ENCODE measurements at places on chromosomes 5 and 9.

- DNase-seq = no peak
Observed at GRCh38 chr9:108668191-108668937, 187.4 kb downstream of the ACTL7B start.

DNA sequence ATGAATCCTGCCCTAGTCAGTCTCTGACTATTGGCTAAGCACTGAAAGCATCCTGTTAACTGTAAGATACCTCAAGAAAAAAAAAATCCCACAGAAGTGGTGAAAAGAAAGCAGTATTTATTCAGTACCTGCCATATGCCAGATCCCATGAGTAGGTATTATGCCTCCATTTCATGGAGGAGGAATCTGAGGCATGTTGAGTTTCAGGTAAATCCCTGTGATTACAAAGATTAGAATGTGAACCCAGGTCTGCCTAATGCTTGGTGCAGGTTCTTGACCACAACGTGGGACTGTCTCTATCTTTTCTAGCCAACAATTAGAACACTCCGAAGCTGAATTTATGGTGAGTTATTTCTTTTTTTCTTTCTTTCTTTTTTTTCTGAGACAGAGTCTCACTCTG is 30.9 kb downstream of the SH3RF2 start:
- DNase-seq = no peak

DNA sequence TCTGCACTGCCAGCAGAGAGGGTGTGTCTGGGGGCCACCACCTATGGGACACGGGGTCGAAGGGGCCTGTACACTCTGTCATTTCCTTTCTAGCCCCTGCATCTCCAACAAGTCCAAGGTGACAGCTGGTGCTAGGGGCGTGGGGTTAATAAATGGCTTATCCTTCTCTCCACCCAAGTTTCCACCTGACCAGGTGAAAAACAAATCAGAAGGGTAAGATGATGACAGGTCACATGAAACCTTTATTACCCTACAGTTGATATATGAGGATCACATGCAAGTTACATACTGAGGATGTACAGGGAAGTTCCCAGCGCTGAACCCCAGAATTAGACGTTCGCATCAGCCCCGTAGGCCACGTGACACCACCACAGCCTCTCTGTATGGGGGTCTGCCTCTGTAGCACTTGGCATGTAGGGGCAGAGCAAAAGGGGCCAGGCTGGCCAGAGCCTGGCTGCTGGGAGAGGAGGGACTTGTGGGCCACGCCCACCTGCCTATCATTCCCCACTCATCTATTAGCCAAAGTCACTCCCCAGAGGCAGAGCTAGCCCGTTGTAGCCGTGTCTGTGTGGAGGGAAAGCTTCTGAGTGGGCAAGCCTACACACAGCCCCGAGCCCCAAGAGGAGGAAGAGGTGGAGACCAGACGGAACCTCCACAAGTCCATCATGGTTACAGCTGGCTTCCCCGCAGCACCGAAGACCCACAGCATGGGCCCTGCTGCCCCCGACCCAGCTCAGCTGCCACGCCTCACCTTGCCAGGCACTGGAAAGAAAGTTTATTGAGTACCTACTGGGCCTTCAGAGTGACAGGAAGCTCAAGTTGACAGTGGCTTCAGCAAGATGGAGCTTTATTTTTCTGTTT is 2.2 kb downstream of the TMEM141 start:
- DNase-seq = no peak

GRCh38 chr5:68762201-68762600 is 331.6 kb upstream of the SLC30A5 start:
- DNase-seq = no peak

GRCh38 chr9:68714416-68715180 is 9.6 kb downstream of the PIP5K1B start:
- DNase-seq = no peak

DNA sequence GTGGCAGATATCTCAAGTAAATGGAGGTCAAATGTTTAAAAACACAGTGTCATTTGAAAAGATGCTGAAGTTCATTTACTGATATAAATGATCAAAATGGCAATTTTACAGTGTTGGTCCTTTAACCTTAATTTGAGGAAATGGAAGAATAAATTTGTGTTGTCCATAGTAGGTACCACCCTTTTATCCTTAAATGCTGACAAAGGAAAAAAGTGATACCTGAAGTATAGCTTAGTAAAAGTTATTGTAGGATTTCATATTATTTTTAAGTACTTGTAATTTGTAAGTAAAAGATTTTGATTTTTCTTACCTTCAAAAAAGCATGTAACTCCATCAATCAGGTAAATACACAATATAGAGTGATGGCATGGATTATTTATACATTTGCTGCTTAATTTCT is 166.6 kb upstream of the DAP start:
- no peak for DNase-seq

GRCh38 chr5:140635291-140636257 is 2.6 kb upstream of the CD14 start:
- DNase-seq = no peak

GRCh38 chr5:150499437-150499956 is 8.4 kb upstream of the NDST1 start:
- DNase-seq = no peak

DNA sequence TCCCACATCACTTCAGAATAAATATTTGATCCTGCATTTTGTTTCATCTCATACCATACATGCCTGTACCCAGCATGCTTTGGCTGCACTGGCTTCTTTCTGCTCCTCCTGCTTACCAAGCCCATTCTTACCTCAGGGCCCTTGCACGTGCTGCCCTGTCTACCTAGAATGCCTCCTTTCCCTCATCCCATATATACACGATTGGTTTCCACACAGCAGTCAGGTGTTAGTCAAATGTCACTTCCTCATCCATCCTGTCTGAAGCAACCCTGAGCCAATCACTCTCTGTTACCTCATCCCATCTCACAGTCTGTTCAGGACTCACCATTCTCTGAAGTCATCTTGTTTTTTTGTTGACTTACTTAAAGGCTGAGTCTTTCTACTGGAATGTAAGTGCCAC is 30.3 kb downstream of the CAST start:
- DNase-seq = no peak

DNA sequence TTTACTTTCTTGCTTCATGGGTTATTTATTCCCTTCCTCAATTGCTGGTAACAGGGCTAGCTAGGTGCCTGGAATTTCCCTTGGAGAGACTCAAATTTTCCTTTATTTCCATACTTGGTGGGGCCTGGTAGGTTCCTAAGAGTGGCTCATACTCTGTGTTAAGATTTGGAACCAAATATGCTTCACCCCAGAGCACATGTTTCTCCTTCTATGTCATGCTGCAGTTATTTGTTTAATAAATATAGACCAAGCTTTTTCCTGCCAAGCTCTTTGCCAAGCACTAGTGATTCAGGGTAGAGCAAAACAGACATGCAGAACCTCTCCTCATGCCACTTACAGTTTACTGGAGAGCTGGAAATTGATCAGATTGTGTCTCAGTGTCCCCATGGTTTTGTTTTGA is 290.3 kb upstream of the SGCD start:
- DNase-seq = no peak

- DNase-seq = no peak
Observed at GRCh38 chr5:57940879-57941278, 458.3 kb upstream of the ACTBL2 start.

GRCh38 chr9:89353989-89354388 is 35.7 kb downstream of the SECISBP2 start:
- DNase-seq = peak; percentile 36

DNA sequence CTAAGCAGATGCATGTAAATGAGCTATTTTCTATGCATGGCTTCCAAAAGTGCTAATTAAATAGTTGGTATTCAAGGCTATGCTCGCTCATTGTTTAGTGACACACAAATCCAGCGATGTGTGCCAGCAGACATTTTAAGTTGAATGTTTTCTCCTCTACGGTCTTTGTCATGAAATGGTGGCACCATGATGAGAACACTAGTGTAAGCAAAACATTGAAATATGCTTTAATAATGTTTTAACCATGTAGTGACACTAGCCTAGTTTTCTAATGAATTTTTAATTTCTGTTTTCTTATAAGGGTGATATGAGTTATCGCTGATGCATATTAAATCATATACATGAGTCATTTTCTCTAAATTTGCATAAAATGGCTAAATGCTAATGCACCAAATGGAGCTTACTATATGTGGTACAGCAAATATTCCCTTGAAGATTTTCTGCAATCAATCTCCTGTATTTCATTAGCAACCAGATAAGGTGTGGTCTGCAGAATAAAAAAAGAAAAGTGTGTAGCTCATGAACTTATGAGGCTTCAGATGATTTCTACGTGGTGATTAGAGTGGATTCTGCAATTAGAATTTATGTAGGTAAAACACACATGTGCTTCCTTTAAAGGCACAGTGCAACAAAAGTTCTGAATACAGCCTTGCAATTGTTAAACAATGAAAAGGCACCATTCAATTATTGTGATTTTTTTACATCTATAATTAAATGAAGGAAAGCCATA is 226.6 kb downstream of the MEF2C start:
- no peak for DNase-seq

DNA sequence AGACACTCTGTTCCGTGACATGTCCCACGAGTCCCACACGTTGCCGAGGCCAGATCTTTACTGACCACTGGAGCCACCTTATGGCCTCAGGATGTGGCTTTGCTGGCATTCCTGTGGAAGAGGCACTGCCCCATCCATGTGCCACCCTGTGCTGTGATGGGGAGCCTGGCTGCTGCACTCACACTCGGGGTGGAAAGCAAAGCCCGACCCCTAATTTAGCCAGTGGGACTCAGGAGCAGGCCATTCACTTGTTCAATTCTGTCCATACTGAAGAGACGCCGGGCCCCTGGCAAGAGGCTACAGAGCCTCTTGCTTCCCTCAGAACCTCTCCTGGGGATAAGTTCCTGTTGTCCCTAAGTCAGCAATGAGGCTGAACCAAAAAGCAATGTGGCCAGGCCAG is 18.6 kb upstream of the CEP72 start:
- DNase-seq = peak; percentile 46

DNA sequence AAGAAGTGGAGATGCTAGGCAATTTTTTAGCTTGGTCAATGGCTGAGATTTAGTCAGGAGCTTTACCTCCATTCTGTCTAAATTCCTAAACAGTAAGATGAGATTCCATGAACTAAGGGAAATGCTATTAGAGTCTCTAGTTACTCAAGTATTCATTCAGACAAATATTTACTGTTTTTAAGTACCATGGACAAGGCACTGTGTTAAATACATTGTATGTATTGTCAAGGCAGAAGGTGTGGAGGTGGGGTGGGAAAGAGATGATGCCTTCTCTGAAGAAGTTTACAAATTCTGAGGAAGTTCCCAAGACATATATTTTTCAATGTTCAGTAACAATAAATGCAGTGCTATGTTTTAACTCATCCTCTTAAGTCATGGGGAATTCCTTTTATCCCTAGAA is 459.9 kb upstream of the NMUR2 start:
- no peak for DNase-seq

DNA sequence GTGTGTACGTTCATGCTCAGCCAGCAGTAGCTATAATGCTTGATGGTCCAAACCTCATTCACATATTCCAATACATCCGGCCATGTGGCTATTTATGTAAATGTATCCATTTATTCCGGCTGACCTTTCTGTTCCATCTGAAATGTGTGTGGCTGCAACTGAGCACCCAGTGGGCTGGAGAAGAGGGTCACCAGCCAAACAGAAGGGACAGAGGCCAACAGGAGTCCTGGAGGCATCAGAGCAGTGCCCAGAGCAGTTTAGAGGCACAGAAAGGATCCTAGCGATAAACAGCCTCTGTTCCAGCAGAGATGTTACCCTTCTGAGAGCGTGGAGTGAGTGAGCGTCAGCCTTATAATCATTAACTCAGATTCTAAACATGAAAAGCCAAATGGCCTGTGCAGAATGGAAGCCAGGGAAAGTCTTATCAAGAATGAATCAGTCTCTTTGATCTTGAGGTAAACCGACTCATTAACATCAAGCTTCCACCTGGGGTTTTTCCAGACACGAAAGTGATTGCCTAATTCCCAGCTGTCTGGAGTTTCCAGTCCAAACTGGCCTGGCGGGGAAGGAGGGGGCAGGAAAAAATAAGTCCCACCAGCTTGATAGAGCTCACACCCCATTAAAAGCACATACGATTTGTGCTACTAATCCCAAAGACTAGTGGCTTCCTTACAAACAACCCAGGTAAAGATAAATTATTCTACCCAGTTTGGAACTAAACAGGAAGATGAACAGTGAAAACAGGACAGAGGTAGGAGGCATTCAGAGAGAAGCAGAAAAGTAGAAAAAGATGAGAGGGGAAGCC is 55.7 kb downstream of the SUSD1 start:
- no peak for DNase-seq

- no peak for DNase-seq
Observed at GRCh38 chr5:172841256-172841655, 7.2 kb downstream of the ERGIC1 start.

DNA sequence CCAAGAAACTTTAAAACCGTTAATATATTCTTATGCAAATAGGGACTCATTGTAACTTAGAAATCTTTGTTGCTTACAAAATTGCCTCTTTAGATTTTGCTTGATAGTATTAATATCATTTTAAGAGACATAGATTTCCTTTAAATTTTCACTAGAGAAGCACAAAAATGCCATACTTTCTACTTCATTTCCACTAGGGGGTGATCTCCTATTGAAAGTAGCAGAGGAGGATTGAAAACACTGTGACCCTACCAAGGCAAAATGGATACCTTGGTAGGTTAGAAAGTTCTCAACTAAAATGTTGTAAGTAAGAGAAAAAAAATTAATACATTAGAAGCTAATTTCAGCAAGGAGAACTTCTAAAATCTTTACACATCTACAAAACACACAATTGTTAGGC is 204.9 kb downstream of the CHSY3 start:
- DNase-seq = no peak

GRCh38 chr9:21144603-21145002 is 3.0 kb upstream of the IFNW1 start:
- DNase-seq = no peak

- DNase-seq = no peak
Observed at GRCh38 chr5:76601470-76601869, 21.7 kb downstream of the F2RL2 start.

- DNase-seq = no peak
Observed at GRCh38 chr5:83025690-83026478, 51.3 kb downstream of the TMEM167A start.

- no peak for DNase-seq
Observed at GRCh38 chr9:122579874-122580273, 3.3 kb downstream of the OR1L8 start.

- DNase-seq = no peak
Observed at GRCh38 chr5:143118222-143118621, 285.3 kb downstream of the NR3C1 start.

- no peak for DNase-seq
Observed at GRCh38 chr9:3006851-3007250, 163.0 kb upstream of the PUM3 start.

All from coronary artery (tissue), 2 donors.